Activated T-cell treated with anti-CD3 and anti-CD28 coated beads for 48 hours (primary cell): ENCODE measurements at places on chromosomes 7 and 10.

DNA sequence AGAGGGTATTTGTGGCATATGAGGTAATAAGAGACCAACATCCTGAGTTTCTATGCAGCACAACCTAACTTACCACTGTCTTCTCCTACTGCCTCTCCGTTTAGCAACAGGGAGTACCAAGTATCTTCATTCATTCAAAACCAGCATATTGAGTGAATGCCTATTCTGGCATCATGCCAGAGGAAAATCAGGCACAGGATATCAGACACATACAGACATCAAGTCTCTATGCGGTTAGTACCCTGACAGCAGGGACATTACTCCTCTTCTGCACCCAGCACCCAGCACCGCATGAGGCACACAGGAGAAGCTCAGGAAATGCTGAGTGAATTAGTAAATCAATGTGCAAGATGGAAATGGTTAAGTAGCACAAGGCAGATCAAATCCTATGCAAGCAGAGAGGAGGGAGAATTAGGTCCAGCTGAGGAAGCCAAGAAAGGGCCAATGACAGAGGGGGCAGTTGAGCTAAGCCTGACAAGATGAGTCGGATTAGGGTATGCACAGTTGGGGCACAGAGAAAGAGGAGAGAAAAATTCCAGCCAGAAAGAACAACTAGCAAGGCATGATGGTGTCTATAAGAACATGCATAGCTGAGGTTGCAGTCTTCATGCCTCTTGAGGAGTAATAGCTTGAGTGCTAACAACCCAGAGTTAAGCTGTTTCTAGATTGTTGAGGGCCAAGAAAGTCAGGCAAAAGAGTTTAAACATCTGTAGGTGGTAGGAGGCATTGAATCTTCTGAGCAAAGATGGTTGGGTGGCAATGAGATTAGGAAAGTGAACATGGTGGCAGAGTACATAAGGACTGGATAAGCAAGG lies 146.0 kb downstream of the PLXNA4 start:
- DNase-seq: no peak

DNA sequence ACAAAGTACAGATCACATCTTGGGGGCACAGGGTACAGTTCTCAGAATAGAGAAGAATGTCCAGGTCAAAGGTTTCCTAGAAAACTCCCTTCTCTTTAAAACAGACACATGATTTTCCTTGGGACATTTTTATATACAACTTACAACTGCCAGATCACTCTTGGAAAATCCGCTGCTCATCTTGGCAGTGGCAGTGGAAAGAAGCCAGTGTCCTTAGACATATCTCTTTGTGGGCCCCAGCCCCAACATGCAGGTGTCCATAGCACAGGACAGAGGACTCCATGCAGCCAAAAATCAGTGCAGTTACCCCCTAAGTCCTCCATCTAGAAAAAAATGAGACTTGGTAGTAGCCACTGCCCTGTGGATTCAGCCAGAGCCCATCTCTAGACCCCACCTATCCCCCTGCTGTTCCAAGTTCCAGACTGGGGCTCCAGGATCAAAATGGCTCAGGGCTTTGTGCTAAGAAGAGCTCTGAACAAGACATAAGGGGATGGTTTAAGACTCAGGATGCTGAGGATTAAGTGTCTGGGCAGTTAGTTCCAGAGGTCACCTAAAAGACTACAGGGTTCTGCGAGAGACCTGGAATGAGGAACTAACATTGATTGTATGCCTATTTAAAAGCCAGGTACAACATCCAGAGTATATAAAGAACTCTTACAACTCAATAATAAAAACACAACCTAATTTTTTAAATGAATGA lies 34.4 kb downstream of the HIPK2 start:
- DNase-seq: no peak

GRCh38 chr7:48305661-48306060 lies 134.4 kb downstream of the ABCA13 start:
- no peak for DNase-seq

GRCh38 chr7:55185321-55185802 lies 166.5 kb downstream of the EGFR start:
- DNase-seq: no peak

DNA sequence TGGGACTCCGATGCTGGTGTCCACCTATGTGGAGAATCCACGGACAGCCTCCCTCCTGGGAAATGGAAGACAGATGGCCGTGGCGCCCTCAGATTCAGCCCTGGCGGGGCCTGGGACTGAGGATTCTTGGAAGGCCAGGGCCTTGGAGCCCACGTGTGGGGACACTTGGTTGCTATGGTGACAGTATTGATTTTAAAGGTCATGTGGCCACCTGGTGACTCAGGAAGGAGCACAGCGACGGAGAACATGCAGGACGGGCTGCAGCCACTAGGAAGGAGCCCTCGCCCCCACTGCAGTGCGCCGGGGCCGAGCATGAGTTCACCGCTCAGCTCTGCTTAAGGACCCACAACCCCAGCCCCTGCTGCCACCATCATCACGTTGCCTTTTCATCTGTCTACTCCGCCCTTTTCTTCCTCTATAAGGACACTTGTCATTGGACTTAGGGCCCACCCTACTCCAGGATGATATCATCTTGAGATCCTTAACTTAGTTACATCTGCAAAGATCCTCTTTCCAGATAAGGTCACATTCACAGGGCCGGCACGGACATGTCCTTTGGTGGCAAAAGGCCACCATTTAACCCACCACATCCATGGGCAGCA lies 3.7 kb upstream of the STK32C start:
- DNase-seq: no peak

DNA sequence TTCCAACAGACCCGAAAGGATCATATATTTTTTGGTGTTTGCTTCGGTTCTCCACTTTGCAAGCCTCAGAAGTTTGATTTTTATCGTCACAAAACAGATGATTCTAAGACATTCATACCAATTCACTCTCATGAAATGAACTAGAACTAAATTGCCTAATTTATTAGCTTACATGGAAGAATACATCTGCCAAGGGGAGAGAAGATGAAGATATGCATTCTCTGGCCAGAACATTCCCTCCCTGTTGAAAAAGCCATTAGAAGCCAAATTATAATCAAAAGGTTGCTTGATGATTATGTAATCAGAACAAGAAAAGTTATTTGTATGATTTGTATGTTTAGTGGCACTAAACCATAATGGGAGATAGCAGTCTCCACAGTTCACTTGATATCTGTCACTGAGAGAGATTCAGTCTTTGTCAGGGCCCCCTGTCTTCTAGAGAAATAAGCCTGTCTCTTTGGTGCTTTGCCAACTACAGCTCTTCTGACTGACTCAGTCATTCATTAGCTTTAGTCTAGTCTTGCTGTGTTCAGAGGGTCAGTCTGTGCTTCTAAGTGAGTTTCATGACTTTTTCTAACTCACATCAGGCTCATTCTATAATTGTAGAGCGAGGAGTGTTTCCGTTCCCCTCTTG lies 95.3 kb upstream of the GNAI1 start:
- DNase-seq: no peak

- no peak for DNase-seq
Measured at GRCh38 chr10:44647473-44647872, 262.6 kb upstream of the CXCL12 start.

DNA sequence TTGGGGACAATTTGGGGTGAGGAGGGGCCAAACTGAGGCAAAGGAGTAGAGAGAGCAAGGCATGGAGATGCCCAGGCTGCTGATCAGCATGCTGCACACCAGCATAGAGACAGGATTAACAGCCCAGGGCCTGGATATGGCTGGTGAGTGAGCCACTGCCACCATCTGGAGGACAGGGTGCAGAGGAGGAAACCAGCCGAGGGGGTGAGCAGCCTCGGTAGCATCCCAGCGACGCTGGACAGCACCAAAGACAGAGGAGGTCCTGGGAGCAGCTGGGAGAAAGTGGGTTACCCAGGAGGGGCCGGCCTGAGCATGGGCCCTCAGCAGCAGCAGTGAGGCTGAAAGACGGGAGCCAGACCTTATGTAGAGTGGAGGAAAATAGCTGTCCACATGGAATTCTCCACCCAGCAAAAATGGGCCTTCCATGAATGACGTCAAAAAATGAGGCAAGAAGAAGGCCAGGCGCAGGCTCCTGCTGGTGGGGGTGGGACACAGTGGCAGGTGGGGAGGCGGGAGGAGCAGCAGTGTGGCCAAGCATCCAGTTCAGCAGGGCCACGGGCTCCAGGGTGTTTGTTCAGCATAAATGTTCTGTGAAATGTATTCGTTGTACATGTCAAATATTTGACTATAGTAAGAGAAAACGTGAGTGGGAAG lies 16.7 kb downstream of the RET start:
- no peak for DNase-seq

DNA sequence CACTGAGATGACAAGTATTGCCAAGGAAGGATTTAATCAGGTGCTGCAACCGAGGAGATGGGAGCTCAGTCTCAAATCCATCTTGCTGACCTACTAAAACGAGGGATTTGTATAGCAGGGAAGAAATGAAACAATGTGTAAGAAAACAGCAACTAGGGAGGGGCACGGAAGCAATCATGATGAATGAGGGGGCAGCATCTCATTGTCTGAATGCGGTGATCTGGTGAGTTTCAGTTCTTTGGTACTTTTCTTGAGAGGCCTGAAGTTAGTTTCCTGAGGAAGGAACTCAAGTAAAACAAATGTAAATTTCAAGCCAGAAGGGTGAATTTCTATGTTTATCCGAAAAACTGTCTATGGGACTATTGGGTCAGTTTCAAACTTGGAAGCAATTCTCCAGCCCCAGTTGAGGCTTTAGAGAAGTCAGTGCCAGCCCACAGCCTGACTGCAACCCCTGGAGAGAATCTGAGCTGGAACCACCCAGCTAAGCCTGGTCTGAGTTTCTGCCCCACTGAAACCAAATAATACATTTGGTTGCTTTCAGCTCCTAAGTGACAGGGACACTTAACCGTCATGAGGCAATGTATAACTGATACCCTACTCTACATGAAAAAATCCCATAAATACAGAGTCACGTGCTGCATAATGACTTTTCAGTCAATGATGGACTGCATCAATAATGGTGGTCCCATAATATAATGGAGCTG lies 45.8 kb upstream of the TNS3 start:
- DNase-seq: no peak

DNA sequence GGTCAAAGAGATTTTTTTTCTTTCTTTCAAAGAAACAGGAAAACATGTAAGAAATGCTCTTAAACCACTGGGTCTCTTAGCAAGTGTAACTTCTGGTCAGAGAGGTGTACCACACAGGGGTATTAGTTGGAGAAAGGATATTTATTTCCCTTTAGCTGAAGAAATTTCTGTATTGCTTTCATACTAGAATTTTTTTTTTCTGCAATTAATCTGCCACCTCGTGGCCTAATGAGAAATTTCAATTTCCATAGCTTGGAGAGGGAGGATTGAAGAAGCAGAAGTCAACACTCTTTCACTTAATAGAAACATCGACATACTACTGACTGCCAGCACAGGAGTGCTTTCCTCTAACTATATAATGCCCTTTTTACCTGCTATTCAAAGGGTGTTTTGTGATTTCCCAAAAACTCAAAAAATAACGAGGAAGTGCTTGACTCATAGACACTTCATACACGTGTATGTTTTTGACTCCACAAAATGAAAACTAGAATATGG lies 177.6 kb upstream of the NAMPT start:
- DNase-seq: no peak

- DNase-seq: no peak
Measured at GRCh38 chr7:92244808-92245486, 767 bp downstream of the KRIT1 start.

DNA sequence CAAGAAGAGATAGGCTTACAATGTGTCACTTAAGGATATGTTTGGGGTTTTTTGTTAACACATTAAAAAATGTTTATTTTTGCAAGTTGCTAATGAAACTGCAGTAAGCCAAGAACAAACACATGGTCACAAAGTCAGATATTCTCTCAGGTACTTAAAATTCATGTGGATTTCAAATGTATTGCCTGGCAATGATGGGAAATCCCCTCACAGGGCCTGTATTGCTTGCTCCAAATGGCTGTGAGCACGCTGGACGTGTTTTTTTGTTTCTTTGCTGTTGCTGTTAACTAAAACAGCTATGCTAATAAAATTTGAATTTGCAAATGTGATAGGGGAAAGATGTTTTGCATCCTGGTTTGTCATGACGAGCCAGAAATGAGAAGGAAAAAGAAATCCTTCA lies 3.8 kb upstream of the CELF2 start:
- DNase-seq: no peak

DNA sequence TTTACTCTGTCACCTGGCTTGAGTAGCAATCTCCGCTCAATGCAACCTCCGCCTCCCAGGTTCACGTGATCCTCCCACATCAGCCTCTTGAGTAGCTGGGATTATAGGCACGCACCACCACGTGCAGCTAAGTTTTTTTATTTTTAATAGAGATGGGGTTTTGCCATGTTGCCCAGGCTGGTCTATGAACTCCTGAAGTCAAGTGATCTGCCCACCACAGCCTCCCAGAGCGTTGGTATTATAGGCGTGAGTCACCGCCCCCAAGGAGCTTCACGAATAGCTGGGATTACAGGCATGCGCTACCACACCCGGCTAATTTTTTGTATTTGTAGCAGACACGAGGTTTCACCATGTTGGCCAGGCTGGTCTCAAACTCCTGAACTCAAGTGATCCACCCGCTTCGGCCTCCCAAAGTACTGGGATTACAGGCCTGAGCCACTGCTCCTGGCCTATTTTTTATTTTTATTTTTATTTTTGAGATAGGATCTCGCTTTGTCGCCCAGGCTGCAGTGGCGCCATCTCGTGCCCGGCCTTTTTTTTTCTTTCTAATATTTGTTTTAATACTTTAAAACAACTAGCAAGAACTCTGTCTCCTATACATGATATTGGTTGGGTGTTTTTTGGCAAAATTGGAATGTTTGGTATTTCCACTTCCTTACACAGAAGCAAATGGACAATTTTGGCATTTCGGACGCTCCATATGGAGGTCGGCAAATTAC lies 1.1 kb downstream of the EFCAB10 start:
- no peak for DNase-seq

DNA sequence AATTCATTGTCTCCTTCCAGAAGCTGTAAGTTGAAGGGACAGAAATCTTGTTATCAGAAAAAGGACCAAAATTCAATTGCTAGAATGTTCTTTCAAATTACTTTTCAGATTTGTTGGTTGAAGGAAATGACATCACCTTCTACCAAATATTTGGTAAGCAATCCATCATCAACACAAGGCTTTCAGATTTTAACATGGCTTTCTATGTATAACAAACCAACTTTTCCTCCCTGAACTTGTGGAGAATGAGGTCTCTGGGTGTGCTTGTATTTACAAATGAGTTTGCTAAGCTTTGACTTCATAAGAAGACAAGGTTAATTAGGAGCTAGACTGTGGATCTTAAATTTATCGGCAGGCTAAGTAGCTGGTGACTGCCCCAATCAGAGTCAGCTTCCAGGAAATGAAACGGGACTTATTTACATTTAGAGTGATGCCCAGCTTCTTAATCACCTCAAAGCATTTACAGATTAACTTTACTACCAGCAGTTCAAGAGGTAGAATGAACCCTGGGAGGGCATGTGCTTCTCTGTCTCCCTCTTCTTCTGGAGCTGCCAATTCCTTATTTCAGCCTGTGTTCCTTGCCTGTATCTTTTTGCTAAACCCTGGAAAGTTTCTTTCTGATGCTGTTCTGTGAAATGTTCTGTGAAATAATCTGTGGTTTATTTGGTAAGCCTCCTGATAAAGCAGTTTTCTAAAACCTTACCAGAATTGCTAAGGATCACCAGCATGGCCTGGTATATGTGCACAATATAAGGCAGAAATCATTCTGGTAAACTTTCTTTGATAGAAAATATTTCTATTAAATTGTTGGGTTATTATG lies 248.8 kb upstream of the FZD8 start:
- DNase-seq: no peak
